ENCODE measurements at places on chromosomes 6 and 20.

DNA sequence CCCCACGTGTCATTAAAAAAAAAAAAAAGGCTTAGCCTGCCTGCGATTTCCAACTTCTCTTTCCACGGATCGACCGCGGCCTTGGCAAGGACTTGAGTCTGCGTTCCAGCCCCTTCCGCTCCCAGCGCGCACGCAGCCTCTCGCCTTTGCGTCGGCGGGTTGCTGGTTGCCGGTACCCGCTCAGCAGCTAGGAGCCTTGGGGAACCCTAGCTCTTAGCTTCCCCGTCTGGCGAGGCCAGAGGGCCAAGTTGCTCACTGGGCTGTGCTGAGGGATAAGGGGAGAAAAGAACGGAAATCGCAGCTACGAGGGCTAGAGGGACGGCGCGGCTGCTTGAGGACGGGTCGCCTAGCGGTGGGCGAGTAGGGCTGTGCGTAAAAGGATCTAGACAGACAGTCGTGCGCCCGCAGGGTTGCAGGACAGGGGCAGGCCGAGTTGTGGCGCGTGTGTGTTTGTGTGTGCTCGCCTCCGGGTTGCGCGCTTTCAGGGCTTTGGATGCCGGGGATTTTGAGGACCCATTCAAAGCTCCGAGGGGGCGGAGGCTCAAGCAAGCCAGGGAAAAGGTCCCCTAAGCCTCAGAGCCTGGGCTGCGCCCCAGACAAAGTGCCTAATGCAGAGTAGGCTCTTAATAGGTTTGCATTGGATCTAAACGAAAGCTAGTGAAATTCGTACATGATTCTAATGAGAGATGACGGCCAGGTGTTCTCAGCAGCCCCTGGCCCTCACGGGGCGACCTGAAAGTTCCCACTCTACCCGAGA is 40.5 kb upstream of the OSTM1 start:
- H3K4me1 ChIP-seq: peaks cover 51% of the 10 kb centered on the region
- peak; percentile 48 for DNase-seq
- H3K4me3 ChIP-seq: no peak overlapping the region
- peaks cover 49% of the 10 kb centered on the region for H3K27me3 ChIP-seq
- H3K36me3 ChIP-seq: no peaks in the 10 kb centered on the region

DNA sequence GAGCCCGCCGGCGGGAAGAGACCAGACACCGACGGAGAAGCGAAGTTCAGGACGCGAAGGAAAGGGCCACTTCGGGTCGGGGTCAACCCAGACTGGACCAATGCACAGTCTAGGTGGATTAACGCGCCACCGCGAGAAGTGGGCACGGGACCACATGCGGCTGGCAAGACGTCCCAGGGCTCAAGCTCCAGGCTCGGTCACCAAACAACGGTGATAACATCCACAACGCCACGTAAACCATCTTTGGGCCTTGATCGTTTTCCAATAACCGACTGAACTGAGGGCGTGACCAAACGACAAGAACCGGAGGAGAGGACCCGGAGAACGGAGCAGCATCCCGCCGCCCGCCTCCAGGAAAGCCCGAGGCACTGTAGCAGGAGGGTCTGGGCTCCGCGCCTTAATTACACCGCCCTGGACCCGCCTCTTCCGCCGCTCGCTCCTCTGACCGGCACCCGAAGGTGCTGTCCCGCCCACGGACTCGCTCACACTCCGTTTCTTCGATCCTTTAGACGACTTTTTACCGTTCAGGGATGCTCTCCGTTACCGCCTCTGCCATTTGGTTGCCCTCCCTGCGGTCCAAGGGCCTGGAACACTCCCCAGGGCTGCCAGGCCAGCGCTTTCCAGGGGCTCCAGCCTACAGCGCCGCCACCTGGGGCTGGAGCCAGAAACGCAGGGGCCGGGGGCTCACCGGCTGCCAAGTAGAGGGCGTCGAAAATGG is 44.1 kb downstream of the DPPA5 start:
- H3K27ac ChIP-seq: peak overlapping the region; percentile 56
- peaks cover 15% of the 10 kb centered on the region for H3K4me1 ChIP-seq
- no peaks in the 10 kb centered on the region for H3K36me3 ChIP-seq
- H3K27me3 ChIP-seq: peaks cover 5% of the 10 kb centered on the region
- peak; percentile 61 for DNase-seq
- peak overlapping the region; percentile 95 for H3K4me3 ChIP-seq

DNA sequence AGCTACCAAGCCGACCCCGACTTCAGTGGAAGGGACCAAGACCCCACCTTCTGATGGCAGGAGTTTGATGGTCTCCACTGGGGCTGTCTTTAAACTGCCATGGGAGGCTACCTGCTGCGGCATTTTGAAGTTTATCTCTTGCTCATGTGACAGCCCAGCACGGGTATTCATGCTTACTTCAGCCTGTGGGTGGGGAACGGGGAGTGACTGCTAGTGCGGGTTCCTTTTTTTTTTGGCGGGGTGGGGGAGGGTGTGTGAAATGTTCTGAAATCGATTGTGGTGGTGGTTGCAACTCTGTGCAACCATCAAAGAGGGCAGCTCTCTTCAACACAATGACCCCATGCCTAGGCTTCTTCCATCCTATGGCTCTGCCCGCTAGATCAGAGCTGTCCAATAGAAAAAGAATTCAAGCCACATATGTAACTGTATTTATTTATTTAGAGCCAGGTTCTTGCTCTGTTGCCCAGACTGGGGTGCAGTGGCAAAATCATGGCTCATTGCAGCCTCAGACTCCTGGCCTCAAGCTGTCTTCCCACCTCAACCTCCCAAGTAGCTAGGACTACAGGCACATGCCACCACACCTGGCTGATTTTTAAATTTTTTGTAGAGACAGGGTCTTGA is 53.7 kb downstream of the PPP1R16B start:
- no peak overlapping the region for H3K4me3 ChIP-seq
- peak; percentile 73 for DNase-seq
- no peaks in the 10 kb centered on the region for H3K27me3 ChIP-seq
- peaks cover 74% of the 10 kb centered on the region for H3K4me1 ChIP-seq
- H3K36me3 ChIP-seq: no peaks in the 10 kb centered on the region

DNA sequence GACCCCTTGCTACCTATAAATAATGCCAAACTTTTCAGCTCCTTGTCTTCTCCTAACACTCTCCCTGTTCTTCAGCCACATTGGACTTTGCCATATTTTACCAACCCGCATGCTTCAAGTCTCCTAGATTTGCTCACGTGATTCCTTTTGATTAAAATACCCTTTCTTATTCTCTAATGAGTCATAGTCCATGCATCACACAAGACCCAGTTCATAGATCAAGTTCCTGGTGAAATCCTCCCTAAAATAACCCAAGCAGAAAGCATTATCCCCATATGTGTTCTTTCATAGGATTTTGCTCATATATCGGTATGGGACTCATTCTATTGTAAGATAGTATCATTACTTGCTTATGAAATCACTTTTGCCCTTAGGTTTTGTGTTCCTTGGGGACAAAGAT is 108.9 kb upstream of the STXBP5 start:
- no peak overlapping the region for H3K4me3 ChIP-seq
- H3K4me1 ChIP-seq: no peaks in the 10 kb centered on the region
- H3K27ac ChIP-seq: no peak overlapping the region
- DNase-seq: no peak

DNA sequence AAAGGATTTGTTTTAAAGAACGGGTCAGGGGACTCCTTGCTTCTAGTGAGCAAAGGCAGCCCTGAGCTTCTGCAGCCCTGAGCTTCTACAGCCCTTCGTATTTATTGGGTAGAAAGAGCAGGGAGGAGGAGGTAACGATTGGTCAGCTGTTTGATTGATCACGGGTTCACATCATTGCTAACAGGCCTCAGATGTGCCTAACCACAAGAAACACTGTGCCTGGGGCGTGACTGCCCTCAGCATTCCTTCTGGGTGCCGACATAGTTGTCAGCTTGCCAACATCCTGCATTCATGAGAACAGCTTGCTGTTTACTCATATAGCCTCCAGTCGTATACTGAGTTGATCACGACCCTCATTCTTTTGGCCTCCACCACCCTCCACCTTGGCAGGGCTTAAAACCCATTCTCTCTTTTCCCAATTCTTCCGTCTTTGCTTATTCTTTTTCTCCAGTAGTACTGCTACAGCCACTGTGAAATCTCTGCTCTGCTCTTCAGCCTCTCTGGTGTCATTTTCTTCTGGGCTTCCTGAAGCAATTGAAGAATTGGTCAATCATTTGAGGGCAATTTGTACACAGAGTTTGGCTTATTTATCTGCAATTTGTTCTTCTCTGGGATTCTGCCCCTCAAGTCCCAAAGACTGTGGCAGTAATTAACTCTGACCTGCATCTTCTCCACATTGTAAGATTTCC is 25.4 kb upstream of the NOP56 start:
- no peak overlapping the region for H3K27ac ChIP-seq
- no peaks in the 10 kb centered on the region for H3K36me3 ChIP-seq
- no peak for DNase-seq
- H3K4me3 ChIP-seq: no peak overlapping the region
- H3K27me3 ChIP-seq: no peaks in the 10 kb centered on the region
- H3K4me1 ChIP-seq: no peaks in the 10 kb centered on the region
